ENCODE measurements at places on chromosomes 12 and 14.

DNA sequence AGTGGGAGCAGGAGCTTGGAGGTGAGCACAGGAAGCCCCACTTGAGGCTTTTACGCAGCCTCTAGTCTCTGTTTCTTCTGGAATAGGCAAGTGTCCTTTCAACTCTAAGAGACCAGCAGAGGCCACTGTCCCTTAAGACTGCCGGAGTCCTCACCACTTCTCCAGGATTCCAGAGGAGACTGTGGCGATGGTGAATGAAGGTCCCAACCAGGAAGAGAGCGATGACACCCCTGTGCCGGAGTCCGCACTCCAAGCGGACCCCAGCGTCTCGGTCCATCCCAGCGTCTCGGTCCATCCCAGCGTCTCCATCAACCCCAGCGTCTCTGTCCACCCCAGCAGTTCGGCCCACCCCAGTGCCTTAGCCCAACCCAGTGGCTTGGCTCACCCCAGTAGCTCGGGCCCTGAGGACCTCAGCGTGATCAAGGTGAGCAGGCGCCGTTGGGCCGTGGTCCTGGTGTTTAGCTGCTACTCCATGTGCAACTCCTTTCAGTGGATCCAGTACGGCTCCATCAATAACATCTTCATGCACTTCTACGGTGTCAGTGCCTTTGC lies 442 bp downstream of the FLVCR2 start:
- peak; percentile 29 for DNase-seq

DNA sequence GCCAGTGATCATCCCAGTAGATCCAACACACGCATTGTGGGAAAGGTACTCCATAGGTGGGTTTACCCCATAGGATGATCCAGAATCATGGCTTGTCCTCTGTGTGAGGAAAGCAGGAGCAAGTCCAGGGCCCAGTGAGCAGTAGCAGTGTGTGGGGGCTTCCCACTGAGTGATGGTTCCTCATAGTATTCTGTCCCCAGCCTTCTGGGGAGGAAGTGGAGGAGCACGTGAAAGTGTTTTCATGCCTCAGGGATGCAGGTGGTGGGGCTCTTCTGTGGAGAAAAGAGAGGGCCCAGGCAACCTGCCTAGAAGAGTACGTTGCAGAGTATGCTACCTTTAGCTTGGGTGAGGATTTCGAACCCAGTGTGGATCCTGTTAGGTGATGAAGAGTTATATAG lies 56.5 kb downstream of the SUSD6 start:
- no peak for DNase-seq

- no peak for DNase-seq
These were observed 177.1 kb downstream of the CACNA1C start for GRCh38 chr12:2229661-2230539.

GRCh38 chr14:34502545-34503225 lies 36.8 kb downstream of the EAPP start:
- no peak for DNase-seq

DNA sequence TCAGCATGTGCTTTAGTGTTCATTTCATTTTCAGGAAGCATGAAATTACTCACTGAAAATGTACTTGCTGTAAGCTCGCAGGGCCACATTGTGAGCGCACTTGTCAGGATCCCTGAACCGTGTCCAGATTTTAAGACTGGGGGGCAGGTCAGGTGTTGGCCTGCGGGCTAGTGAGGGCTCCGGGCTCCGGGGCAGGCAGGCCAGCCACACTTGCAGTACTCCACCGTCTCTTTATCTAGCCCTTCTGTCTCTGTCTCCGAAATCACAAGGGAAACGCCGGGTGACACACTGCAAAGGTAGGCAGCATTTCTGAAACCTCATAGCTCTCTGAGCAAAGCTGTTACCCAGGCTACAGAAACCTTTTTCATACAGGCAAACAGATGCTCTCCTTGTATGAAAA lies 98.7 kb downstream of the EML1 start:
- no peak for DNase-seq

DNA sequence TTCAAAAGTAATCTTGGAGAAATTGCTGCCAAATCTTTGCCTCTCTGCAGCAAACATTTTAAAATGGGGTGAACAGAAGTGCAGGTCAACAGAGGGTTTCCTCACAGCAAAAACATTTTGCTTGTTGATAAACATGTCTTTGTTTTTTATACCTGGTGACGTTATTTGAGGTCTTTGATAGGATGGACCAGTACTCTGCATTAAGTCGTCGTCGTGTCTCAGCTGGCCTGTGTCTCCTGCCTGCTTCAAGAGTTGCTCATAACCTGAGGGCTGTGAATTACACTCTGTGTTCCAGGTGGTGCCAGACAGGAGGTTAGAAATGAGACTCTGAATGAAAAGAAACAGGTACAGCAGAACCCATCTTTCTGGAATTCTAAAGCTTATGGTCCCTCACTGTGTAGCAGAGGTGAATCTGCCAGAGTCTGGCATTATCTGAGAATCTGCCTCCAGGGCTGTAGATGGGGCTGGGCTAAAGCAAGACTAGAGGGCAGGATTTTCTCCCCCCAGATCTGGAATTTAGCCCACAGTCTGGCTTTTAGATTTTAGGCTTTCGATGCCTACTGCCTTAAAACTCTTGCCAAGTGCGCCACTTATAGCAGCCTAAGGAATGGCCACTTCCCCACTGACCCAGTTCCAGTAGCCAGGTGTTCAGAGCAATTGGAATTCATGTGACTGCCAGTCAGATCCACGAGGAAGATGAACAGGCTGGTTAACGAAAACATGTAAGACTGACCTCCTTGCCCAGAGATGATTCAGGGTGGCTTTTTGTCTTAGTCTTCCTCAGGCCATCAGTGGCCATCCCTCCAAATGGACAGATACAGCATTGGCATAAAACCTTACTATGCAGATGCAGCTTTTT lies 161.2 kb downstream of the PRKCH start:
- DNase-seq = no peak

GRCh38 chr12:79424109-79424721 lies 266.5 kb downstream of the PAWR start:
- DNase-seq = no peak

DNA sequence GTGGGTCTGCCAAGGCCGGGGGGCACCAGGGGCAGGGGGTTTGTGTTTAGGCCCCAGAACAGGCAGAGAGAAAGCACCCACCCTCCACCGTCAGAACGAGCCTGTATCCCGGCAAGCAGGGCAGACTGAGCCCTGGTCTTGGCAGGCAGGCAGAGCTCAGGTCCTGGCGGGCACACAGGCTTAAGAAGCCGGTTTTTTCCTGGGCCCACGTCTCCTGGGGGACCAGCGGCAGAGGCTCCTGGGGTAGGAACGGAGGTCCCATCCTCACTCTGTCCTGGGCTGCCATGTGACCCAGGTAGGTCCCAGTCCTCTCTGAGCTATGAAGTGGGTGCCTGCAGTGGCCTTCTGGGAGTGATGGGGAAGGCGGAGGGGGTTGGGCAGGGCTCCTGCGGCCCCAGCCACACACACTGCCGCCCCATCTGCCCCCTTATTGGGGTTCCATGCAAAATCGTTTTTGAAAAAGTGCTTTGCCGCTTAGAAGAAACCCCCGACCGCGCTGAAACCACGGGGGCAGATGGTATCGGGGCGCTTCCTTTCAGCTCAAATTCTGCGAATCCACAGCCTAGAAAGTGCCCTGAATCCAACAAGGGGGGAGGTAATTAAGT lies 24.2 kb downstream of the SH2B3 start:
- no peak for DNase-seq

DNA sequence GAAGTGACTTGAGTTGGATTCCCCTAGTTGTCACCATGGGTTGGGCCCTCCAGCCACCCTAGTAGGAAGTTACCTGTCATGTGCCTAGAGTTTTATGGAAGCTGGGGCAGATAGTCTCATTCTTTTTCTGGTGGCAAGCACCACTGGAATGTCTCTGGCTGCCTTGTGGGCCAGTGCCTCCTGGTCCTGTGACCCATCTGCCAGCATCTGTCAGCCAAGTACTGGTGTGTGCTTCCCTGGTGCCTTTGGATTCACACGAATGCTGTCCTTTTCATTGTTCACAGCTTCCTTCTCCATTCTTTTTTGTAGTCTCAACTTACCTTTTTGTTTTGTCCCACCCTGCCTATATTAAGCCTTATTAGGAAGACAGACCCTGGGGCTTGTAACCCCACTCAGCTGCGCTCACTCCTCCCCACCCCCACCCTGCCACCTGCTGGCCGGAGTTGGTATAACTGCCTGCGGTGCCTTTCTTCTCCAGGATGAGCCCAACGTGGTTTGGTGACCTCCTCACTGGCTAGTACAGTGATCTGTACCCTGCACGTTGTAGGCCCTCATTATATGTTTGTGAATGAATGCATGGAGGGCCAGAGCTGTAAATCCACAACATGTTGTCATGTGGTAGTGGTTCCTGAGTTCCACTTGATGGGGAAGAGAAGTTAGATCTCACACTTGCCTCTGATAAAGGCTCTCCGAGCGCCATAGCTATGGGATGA lies 125.7 kb downstream of the TSPAN9 start:
- no peak for DNase-seq

- no peak for DNase-seq
These were observed at the start of gene CCDC184 for GRCh38 chr12:48183091-48183875. CCDC184 (plus strand) TSS chr12:48183644; CDS start chr12:48184123, 479 bp downstream.

Measured in left renal pelvis (tissue), 4 donors.